Urinary bladder (tissue), 4 donors: ENCODE measurements at places on chromosomes 3 and 15. TPM values are rescaled to one million over a fixed set of nuclear protein-coding genes. Genes with fewer than 3 reads are reported as not detected.

Gene MRPL3
- total RNA-seq = 108 TPM

Gene PPP1R2
- 104 TPM for total RNA-seq

Gene ANKRD34C
- not detected for total RNA-seq

Gene KATNBL1
- total RNA-seq = 143 TPM

Gene PYGO1
- total RNA-seq = 40.9 TPM

Gene STIMATE
- 11.8 TPM for total RNA-seq

Gene ZNF502
- total RNA-seq = 15.0 TPM

Gene CTSH
- total RNA-seq = 250 TPM

Gene SAXO2
- total RNA-seq = 4.7 TPM

Gene KBTBD12
- 2.7 TPM for total RNA-seq

Gene TICRR
- total RNA-seq = 2.9 TPM

Gene SCN11A
- 11.8 TPM for total RNA-seq

Gene TLR9
- total RNA-seq = 0.11 TPM

Gene GHRL
- not detected for total RNA-seq

Gene FAM98B
- total RNA-seq = 39.4 TPM

Gene FAM107A
- 9.8 TPM for total RNA-seq

Gene FNDC3B
- total RNA-seq = 228 TPM

Gene PKM
- 230 TPM for total RNA-seq

Gene ARHGEF26
- 18.2 TPM for total RNA-seq

Gene GATA2
- total RNA-seq = 19.2 TPM

Gene OSTN
- total RNA-seq = 13.9 TPM

Gene FBXO45
- total RNA-seq = 19.5 TPM

Gene BRK1
- 82.3 TPM for total RNA-seq

Gene PEX11A
- total RNA-seq = 17.1 TPM

Gene FANCD2OS
- not detected for total RNA-seq

Gene TRH
- total RNA-seq = 0.16 TPM

Gene FGF7
- 57.8 TPM for total RNA-seq

Gene XCR1
- 1.0 TPM for total RNA-seq
